Spinal cord (tissue), 10 donors: ENCODE measurements at places on chromosomes 4 and X. TPM values are rescaled to one million over a fixed set of nuclear protein-coding genes. Genes with fewer than 3 reads are reported as not detected.

DNA sequence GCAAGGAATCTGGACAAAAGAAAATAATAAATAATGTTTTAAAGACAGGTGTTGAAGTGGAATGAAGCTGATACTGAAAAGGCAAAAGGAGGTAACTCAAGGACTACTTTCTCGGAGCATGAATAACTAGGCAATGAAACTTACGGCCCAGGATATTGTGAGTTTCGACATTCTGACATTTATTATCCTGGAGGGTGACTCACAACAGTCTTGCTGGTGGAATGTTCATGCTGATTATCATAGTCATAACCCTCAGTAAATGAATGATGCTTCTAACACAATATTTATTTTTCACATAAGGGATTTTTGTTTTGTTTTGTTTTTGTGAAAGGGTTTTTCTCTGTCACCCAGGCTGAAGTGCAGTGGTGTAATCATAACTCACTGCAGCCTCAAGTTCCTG is 147.0 kb upstream of the HPGD start:
- no peak for DNase-seq

NDST3 gene
- 24.2 TPM for total RNA-seq

- DNase-seq, result no peak
Measured at GRCh38 chrX:96204928-96205327, 479.7 kb upstream of the DIAPH2 start.

DNA sequence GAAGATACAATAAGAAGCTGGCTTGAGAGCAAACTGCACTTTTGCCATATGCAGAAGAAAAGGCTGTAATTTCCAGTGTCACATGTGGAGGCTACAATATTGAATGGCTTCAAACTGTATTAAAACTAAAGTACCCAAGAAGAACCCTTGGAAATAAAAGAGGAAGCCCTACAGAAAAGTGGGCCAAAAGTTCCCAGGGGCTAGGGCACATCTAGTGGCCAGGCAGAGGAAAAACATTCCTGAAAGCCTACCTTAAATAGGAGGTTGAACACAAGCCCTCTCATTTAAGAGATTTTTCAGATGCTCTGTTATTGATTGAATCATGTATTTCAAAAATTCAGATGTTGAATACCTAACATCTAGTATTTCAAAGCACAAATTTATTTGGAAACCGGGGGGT is 40.6 kb upstream of the PRDX4 start:
- no peak for DNase-seq

NEUROG2 gene
- total RNA-seq, result 0.79 TPM

- DNase-seq, result no peak
Measured at GRCh38 chr4:168647646-168648375, 151.0 kb downstream of the PALLD start.

DNA sequence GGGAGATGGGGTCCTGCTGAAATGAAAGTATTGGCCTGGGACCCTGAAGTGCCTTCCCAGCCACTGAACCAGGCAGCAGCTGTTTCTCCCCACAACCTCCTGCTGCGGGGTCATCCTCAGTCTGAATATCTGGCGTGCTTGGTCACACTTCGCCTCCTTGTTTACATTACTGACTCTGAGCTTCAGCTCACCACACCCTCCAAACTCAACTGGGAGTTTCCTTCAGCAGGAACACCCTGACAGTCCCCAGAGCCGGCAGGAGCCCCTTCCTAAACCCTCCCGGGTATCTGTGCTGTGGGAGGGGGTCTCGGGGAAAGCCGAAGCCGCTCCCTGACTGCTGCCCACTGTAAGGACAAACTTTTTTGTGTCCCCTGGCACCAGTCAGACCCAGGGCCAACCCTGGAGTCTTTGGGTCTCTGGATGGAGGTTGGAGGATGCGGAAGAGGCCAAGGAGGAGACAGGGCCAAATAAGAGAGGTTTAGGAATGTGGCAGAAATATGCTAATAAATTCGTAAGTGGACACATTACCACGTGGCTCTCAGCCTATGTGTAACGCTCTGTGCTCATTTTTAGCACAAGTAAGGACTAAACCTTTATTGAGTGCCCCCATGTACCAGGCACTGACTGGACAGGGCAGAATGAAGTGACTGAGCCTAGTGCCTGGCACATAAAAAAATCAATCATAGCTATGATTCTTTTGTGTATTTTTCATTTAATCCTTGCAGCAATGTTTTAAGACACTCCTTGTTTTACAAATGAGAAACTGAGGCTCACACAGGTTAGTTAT is 20.7 kb downstream of the FHDC1 start:
- DNase-seq, result no peak
